Prostate gland (tissue), 2 donors: ENCODE measurements at places on chromosomes 16 and 17. TPM values are rescaled to one million over a fixed set of nuclear protein-coding genes. Genes with fewer than 3 reads are reported as not detected.

DNA sequence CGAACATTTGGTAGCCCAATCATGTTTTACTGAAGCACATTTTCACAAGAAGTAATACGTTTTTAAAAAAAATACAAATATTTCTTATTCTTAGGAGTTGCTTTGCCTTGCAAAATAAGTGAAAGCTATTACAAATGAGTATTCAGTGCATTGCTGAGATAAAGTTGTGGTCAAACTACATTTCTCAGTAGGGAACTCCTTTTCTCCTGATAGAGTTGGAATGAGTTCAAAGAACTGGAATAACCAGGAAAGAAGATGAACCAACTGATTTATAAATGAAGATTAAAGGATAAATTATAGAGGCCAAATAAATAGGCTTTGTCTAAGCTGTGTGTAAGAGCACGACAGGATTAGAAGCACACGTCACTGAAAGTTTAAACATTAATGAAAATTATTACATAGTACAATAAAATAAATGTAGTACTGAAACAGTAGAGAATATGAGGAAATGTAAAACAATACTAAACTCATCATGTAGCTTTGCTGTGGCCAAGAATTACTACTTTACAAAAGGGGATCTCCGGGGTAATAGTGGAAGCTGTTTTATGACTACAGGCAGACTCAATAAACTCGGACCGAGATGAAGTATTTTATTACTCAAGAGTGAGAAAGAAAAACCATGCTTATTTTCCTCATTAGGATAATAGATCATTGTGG lies 73.6 kb downstream of the KCNJ2 start:
- no peak overlapping the region for H3K4me3 ChIP-seq
- DNase-seq: no peak
- no peak overlapping the region for H3K27ac ChIP-seq
- no peaks in the 10 kb centered on the region for H3K27me3 ChIP-seq
- no peaks in the 10 kb centered on the region for H3K4me1 ChIP-seq
- no peaks in the 10 kb centered on the region for H3K36me3 ChIP-seq

GRCh38 chr17:22453181-22453580 lies 760.9 kb downstream of the KCNJ18 start:
- no peak for DNase-seq
- no peaks in the 10 kb centered on the region for H3K27me3 ChIP-seq
- no peaks in the 10 kb centered on the region for H3K36me3 ChIP-seq
- no peaks in the 10 kb centered on the region for H3K4me1 ChIP-seq

SLC52A1 gene
- 1.7 TPM for total RNA-seq

DNA sequence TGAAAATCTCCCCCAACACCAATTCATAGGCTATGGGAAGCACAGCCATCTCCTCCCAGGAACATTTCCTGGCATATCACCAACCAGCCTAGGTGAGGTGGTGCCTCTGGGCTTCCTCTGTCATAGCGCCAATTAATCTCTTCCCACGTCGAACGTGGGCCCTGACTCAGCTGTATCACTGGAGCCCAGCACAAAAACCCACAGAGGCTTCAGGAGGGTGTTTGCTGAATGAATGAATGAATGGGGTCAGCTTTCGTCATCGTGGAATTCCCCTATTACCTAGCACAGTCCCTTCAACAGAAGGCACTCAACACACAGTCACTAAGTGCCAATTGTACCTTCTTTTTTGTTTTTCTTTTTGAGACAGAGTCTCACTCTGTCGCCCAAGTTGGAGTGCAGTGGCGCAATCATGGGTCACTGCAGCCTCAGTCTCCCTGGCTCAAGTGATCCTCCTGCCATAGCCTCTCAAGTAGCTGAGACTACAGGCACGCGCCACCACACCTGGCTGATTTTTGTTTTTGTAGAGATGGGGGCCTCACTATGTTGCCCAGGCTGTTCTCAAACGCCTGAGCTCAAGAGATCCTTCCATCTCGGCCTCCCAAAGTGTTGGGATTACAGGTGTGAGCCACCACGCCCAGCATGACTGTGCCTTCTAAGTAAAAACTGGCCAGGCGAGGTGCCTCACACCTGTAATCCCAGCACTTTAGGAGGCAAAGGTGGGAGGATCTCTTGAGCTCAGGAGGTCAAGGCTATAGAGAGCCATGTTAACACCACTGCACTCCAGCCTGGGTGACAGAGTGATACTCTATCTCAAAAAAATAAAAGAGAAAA lies 4.1 kb downstream of the ZNF688 start:
- no peaks in the 10 kb centered on the region for H3K27me3 ChIP-seq
- H3K4me3 ChIP-seq: no peak overlapping the region
- peaks cover 3% of the 10 kb centered on the region for H3K4me1 ChIP-seq
- no peak overlapping the region for H3K27ac ChIP-seq
- no peak for DNase-seq

DNA sequence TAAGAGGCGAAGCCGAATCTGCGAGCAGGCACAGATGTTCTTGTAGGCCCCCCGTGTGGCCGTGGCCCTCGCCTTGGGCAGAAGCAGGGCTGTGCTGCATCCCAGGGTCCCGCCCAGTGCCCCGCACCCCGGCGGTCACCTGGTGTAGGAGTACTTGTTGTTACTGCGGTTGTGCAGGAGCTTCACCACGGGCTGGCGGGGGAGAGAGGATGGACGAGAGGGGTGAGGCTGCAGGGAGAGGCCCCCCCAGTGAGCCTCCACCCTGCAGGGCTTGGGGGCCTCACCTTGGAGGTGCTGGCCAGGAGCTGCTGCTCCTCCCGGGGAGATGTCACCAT lies 11.4 kb downstream of the ASPHD1 start:
- DNase-seq: no peak
- no peak overlapping the region for H3K4me3 ChIP-seq
- no peaks in the 10 kb centered on the region for H3K27me3 ChIP-seq
- H3K36me3 ChIP-seq: no peaks in the 10 kb centered on the region
- H3K27ac ChIP-seq: no peak overlapping the region
